ENCODE measurements at places on chromosomes 7 and 10.

DNA sequence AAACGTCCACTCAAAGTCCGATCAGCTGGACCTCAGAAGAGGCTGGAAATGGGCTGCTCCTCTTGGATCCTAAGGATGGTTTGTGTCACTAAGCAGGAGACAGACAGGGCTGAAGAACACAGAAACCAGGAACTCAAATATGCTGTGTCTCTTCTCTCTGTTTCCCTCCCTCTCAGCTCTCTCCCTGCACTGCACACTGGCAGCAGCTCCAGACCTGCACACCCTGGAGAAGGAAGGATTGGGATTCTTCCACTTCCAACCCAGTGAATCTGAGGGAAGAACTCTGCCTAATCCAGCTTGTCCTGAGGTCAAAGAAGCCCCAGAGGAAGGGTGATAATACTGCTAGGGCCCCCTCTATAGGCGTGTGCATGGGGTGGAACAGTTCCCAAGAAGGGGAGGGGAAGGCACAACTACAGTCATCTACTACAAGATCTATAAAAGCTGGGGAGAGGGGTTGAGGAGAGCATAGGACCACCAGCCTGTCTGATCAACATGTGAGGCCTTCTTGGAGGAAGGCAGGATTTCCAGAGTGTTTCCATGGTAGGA lies 22.7 kb upstream of the ZCCHC24 start:
- no peak for DNase-seq

DNA sequence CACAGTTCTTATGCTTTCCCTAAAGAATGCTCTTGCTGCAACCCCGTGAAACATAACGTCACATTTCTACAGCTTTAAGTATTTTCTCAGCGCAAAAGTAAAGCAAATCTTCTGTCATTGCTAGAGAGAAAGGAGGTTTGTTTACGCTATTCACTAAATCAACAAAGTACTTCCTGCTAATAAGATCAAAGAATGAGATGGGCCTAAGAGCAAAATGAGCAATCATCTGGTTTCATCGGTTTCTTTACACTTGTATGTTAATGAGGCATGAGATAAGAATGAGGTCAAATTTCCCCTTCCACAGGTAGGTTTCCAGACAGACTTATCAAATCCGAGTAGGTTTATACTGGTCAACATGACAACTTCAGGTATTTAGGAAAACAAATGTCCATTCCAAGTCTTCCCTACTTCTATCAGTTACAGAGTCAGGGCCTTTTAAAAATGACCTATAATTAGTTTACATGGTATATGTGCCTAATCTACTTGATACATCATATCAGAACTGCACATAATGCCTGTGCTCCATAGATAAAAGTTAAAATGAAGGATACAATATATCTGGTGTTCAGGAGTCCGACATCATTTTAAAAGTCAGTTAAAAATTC lies 8.4 kb downstream of the USP6NL start:
- DNase-seq = peak; percentile 62

- DNase-seq = peak; percentile 33
Measured at GRCh38 chr7:68813551-68814080, 784.7 kb upstream of the AUTS2 start.

- no peak for DNase-seq
Measured at GRCh38 chr10:106175760-106176377, 988.6 kb downstream of the SORCS1 start.

GRCh38 chr7:51045319-51046102 lies 262.8 kb upstream of the GRB10 start:
- no peak for DNase-seq

DNA sequence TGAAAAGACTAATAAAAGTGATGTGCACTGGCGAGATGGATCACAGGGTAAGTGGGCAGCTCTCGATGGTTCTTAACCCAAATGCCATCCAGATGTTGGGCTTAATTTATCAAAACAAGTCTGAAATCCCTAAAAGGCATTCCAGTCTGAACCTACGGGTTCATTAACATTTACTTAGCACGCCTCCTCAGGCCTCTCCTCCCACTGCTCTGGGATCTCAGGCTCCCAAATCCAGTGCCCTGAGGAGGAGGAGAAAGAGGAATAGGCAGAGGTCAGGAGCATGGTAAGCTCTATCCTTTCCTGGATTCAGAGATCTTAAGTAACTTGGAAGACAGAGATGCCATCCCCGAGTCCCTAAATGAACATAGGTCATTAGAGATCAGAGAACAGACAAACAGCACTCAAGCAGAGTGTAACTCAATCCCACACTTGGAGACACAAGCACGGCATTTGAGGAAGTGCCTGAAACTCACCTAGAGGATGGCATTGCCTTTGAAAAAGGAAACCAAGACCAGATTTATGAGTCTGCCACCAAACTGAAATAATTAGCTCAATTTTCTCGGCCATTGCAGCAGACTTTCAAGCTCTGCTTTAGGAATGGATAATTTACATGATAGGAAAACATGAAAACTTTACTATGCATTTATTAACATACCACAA lies 140.9 kb downstream of the CXCL12 start:
- no peak for DNase-seq

- DNase-seq = no peak
Measured at GRCh38 chr7:25310896-25311295, 82.6 kb upstream of the NPVF start.

GRCh38 chr7:49344556-49344955 lies 420.2 kb downstream of the CDC14C start:
- no peak for DNase-seq

- no peak for DNase-seq
Measured at GRCh38 chr7:4633012-4633411, 49.1 kb upstream of the FOXK1 start.

- no peak for DNase-seq
Measured at GRCh38 chr7:50853311-50853710, 70.6 kb upstream of the GRB10 start.

DNA sequence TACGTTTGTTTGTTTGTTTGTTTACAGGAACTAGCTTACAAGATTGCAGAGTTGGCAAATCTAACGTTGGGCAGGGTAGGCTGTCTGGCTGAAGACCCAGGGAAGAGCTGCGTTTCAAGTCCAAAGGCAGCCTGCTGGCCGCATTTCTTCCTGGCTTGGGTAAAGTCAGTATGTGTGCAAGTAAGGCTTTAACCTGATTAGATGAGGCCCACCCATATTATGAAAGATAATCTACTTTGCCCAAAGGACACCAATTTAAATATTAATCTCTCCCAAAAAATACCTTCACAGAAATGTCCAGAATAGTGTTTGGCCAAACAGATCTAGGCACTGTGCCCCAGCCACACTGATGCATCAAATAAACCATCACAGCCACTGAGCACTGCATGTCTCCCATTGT lies 228.9 kb upstream of the HABP2 start:
- no peak for DNase-seq

DNA sequence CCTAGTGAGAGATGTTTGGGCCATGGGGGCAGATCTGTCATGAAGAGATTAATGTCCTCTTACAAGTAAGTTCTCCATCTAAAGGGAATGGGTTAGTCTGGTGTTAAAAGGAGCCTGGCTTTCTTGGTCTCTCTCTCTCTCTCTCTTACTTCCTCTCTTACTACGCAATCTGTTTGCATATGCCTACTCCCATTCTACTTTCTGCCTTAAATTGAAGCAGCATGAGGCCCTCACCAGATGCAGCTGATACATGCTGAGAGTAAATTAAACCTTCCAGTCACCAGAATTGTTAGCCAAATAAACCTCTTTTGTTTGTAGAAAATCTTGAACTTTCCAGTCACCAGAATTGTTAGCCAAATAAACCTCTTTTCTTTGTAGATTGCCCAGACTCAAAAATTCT lies 884.1 kb downstream of the NRG3 start:
- DNase-seq = no peak

GRCh38 chr10:15626937-15627336 lies 92.8 kb downstream of the ITGA8 start:
- no peak for DNase-seq

DNA sequence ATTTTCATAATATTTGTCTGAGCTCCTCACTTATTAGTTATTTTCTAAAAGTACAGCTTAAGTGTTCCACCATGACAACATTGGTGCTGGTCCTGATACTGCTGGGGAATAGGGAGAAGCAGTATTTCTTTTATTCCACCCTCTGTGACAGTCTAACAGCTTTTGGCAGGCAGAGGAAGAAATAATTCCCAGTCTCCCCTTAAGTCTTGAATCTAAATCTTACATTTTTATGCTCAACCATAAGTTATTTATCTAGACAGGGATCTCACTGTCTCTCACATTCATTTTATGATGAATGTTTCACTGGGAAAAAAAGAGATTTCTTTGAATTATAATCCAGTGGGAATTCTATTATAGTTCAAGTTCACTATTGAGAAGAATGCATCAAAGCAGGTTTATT lies 71.5 kb downstream of the MAGI2 start:
- no peak for DNase-seq

- no peak for DNase-seq
Measured at GRCh38 chr10:67804395-67804678, 33.7 kb downstream of the DNAJC12 start.

GRCh38 chr7:101468546-101469275 lies 106.0 kb downstream of the COL26A1 start:
- no peak for DNase-seq

DNA sequence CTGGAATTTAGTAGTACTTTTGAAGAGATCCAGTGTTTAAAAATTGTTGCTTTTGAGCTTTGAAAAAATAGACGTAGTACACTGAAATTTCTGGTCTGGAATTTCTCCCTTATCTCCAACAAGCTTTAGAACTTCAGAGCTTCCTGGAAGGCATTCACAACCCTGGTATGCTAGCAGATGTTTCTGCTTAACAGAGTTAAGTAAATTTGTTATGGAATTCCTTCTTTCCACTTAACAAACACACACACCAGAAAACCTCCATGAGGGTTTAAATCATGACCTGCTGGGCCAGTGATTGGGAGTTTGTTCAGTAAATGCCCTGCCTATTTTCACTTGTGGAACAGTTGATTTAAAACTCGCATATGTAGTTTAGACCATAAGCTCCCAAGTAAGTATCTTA lies 13.7 kb downstream of the ASB15 start:
- DNase-seq = no peak

GRCh38 chr10:100037758-100038315 lies 28.1 kb upstream of the DNMBP start:
- no peak for DNase-seq

DNA sequence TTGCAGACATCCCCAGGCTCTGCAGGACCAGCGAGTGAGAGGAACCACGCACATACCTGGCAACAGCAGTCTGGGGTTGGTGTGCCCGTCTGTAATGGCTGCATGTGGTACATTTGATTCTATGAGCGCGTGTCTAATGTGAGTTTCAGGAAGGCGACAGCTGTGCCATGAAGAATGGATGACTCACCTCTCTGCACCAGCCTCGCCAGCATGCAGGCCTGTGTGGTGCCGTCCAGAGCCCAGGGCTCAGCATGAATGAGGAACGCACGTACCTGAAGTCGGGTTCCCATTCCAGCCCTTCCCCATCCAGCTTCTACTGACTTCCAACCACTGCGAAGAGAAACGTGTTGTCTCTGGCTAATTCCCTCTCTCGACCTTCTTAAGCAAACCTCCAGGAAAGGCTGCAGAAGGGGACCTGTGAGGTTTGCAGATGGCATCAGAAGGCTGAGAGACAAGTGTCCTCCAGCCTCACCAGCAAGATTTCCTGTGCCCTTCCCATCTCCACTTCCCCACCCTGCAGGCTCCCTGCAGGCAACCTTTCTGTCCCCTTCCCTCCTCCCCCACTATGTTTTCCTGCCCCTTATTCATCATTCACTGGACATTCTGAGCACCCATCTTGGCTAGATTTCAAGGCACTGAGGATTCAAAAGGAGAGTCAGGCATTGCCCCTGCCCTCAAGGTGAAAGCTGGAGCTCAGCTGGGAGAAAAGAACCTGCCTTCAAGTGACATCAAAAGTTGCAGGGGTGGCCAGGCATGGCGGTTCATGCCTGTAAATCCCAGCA lies 54.3 kb downstream of the ASB13 start:
- DNase-seq = no peak

Measured in LNCaP clone FGC (cell line).